Stimulated activated CD8-positive, alpha-beta memory T cell treated with anti-CD3 and anti-CD28 coated beads, Interleukin-2, amount 100 ng/mL, for 1 hour (primary cell): ENCODE measurements at places on chromosomes 16 and 17.
A peak's percentile ranks its signal among the peaks of the same experiment; 100 is the strongest.

- DNase-seq = no peak
Measured at GRCh38 chr16:26645614-26646013, 421.1 kb upstream of the C16orf82 start.

DNA sequence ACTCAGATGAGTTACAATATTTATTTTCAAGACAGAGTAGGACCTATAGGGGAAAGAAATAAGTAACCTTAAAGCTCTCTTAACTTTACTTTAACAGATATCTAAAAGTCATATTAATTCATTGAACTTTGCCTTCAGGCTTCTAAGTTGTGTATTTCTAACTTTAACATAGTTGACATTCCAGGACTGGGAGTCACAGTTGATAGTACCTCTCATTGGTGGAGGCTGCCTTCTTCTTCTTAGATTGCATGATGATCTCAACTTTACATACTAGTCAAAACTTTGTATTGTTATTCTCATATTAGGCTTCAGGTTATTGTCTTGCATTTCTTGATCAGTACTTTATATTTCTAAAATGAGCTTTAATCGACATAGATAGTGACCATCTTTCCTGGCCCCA, 350.1 kb upstream of the KIF2B start:
- no peak for DNase-seq

DNA sequence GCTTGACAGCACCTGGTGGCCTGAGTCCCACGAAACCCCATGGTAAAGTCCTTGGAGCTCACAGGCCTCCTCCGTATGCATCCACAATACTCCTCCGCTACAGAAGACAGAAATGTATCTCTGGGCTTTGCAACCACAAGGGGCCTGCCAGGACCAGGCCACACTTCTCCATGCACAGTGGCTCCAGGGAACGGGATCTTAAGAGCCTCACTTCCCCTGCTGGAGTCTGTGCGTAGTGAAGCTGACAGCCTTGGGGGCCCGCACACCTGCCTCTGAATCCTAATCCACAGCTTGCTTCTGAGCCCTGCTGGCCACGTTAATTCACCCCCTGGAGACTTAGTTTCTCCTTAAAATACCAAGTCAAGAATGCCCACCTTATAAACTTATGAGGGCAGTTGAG, 125.7 kb downstream of the COPRS start:
- DNase-seq = no peak

- DNase-seq = no peak
Measured at GRCh38 chr16:76464955-76465620, 187.9 kb downstream of the CNTNAP4 start.

- peak; percentile 93 for DNase-seq
Measured at GRCh38 chr16:19555186-19555937, at the start of gene VPS35L. VPS35L (plus strand) TSS chr16:19555703; CDS start chr16:19555730, 27 bp downstream.

- DNase-seq = no peak
Measured at GRCh38 chr16:12120217-12120981, 143.9 kb downstream of the SNX29 start.

DNA sequence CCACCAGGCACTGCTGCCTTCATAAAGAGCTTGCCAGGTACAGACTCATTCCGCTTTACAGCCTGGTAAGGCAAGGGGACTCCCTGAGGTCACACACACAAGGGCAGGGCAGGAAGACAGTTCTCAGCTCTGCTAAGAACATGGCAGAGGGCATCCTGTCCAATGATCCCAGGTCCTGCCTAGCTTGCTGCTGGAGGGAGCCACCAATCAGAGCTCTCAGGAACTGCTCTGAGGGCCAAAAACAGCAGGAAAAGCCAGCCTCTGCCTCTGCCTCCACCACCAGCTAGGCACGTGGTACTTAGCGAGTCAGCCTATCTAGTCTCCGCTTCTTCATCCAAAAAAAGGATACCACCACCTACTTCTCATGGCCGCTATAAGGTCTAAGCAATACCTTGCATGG, 66.1 kb downstream of the GTF3C1 start:
- DNase-seq = no peak

- DNase-seq = no peak
Measured at GRCh38 chr16:88975511-88976061, 1.4 kb downstream of the CBFA2T3 start.

- DNase-seq = no peak
Measured at GRCh38 chr16:58177353-58177710, 20.6 kb downstream of the CSNK2A2 start.
